ENCODE measurements at places on chromosomes 1 and 21.

DNA sequence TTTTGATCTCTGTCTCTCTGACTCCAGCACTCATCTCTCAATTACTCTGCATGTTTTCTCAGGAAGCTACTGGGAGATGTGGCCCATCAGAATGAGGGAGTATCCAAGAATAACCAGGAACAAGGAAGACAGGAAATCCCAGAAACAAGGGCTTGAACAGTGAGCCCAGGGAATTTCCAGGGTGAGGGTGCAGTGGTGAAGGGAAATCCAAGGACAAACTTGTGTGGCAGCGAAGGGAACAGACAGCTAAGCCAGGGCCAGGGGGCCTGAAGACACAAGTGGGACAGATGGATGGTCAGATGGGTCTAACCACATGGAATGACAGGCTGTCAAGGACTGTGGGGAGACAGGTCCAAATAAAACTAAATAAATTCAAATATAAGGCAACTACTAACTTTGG lies 121.8 kb upstream of the ERRFI1 start:
- DNase-seq, result no peak
- no peak overlapping the region for H3K27ac ChIP-seq
- H3K27me3 ChIP-seq, result no peaks in the 10 kb centered on the region
- no peaks in the 10 kb centered on the region for H3K4me1 ChIP-seq

GRCh38 chr1:217982331-217983050 lies 302.6 kb upstream of the RRP15 start:
- no peaks in the 10 kb centered on the region for H3K27me3 ChIP-seq
- DNase-seq, result no peak
- no peaks in the 10 kb centered on the region for H3K36me3 ChIP-seq
- no peak overlapping the region for H3K4me3 ChIP-seq
- no peak overlapping the region for H3K27ac ChIP-seq
- no peaks in the 10 kb centered on the region for H3K4me1 ChIP-seq

- no peaks in the 10 kb centered on the region for H3K27me3 ChIP-seq
- peaks cover 34% of the 10 kb centered on the region for H3K4me1 ChIP-seq
- no peak for DNase-seq
- H3K36me3 ChIP-seq, result no peaks in the 10 kb centered on the region
Measured at GRCh38 chr1:89994231-89994804, 592 bp upstream of the ZNF326 start.

DNA sequence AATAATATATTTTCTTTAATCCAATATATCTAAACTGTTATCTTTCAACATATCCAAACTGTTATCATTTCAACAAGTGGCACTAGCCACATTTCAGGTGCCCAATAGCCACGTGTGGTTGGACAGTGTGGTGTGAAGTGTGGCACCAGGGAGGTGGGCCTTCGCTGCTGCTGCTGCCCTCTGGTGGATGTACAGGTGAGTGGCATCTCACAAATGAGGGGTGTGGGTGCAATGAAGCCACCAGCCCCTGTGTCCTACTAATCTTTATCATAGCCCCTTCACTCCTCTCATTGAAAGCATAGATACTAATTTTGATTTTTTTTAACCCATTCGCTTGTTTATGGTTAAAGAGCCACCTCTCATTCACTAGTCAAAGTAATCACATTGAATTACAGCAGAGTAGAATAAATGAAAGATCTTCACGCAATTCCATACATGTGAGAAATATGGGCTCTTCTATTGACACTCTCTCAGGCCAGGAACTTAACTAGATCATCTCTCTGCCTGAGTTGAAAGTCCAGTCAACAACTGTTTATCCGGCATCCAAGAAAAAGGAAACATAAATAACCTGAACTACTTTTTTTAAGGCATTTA lies 499.2 kb downstream of the OMA1 start:
- no peaks in the 10 kb centered on the region for H3K36me3 ChIP-seq
- no peak overlapping the region for H3K27ac ChIP-seq
- no peaks in the 10 kb centered on the region for H3K4me1 ChIP-seq
- no peak overlapping the region for H3K4me3 ChIP-seq
- H3K27me3 ChIP-seq, result no peaks in the 10 kb centered on the region

- H3K4me1 ChIP-seq, result peaks cover 5% of the 10 kb centered on the region
- DNase-seq, result peak; percentile 85
- H3K27ac ChIP-seq, result no peak overlapping the region
- H3K27me3 ChIP-seq, result no peaks in the 10 kb centered on the region
- no peak overlapping the region for H3K4me3 ChIP-seq
Measured at GRCh38 chr1:24727501-24728216, 17.6 kb upstream of the CLIC4 start.

DNA sequence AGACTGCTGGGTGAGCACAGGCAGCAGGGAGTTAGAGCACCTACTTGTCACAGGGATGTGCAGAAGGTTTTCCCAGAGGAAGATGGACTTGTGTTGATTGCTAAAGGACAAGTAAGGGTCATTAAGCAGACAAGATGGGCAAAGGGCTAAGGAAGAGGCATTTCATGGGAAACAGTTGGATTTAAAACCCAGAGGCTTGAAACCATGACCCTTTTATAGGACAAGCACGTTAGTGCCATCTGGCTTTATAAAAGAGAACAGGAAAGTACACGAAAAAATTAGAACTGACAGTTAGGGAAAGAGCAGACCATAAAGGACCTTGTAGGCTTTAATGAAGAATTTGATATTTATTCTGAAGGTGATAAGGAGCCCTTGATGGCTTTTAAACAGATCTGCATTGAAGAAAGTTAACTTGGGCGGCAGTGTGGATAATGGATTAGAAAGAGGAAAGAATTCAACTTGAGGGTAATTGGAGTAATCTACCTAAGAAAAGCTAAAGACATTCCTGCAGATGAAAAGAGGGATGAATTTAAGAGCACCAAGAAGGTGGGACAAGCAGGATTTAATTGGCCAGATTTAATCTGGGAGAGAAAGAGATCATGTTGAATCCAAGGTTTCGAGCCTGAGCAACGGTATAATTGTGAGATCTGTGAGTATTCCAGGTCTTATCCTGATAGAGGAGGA lies 68.6 kb downstream of the ZC3H11B start:
- H3K4me3 ChIP-seq, result no peak overlapping the region
- H3K27ac ChIP-seq, result no peak overlapping the region
- DNase-seq, result peak; percentile 27
- no peaks in the 10 kb centered on the region for H3K36me3 ChIP-seq
- no peaks in the 10 kb centered on the region for H3K27me3 ChIP-seq

DNA sequence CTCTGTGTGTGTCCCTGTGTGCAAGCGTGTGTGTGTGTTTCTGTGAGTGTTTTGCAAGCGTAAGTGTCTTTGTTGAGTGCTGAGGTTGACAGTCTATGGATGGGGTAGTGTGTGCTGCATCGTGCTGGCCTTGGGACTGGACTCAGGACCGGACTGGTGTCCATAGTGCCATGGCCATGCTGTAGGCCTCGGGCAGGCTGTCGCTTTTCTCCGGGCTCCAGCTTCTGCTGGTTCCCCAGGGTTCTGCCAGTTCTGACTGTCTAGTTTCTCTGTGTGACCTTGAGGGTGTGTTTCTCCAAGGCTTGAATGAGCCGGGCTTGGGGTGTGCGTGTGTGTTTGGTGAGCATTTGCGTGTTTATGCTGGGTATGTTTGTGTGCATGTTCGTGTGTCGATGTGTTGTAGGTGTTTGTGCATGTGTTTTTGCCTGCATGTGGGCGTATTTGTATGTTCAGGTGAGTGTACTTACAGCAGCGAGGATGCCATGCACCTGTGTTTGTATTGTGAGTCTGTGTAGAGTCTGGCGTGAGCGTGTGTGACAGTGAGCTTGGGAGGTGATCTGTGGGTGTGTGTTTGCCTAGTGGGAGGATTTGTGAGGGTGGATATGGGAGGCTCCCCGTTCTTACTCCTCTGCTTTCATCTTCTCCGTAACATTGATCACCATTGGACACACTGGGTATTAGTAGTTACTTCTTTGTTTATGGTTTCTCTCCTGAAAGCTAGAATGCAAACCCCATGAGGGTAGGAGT lies 51.7 kb upstream of the POU3F1 start:
- no peaks in the 10 kb centered on the region for H3K36me3 ChIP-seq
- H3K27ac ChIP-seq, result no peak overlapping the region
- no peaks in the 10 kb centered on the region for H3K4me1 ChIP-seq
- no peak overlapping the region for H3K4me3 ChIP-seq
- no peaks in the 10 kb centered on the region for H3K27me3 ChIP-seq
- DNase-seq, result no peak

DNA sequence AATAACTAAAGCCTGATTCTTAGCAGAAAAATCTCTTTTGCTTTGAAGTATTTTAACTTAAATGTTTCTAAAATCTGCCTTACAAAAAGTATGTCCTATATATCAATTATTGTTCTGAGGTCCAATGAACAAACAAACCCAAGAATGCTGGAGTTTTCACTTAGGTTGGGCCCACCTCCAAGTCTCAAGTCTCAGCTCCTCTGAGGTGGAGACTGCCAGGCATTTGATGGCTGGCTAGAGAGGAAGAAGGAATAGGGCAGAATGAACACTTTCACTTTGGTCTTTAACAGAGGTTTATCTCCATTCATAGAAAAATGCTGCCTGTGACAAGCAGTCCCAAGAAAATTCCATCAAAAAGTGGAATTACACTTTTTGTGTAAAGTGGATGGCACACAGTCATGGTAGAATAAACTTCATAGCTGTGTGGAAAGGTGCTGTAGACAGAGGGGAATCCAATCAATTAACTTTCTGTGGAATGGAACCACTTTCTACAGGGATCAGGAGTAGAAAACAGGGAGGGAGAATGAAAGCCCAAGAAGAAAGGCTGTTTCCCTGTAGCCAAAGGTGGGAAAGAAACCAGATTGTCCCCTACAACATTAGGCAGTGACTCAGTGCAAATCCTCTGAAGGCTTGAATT lies 349.4 kb upstream of the RUNX1 start:
- H3K27ac ChIP-seq, result no peak overlapping the region
- peaks cover 92% of the 10 kb centered on the region for H3K27me3 ChIP-seq
- DNase-seq, result no peak
- no peak overlapping the region for H3K4me3 ChIP-seq
- no peaks in the 10 kb centered on the region for H3K4me1 ChIP-seq

- H3K36me3 ChIP-seq, result no peaks in the 10 kb centered on the region
- H3K4me3 ChIP-seq, result no peak overlapping the region
- peaks cover 14% of the 10 kb centered on the region for H3K4me1 ChIP-seq
- DNase-seq, result no peak
- no peak overlapping the region for H3K27ac ChIP-seq
Measured at GRCh38 chr1:13830170-13830569, 130.2 kb downstream of the PRDM2 start.

DNA sequence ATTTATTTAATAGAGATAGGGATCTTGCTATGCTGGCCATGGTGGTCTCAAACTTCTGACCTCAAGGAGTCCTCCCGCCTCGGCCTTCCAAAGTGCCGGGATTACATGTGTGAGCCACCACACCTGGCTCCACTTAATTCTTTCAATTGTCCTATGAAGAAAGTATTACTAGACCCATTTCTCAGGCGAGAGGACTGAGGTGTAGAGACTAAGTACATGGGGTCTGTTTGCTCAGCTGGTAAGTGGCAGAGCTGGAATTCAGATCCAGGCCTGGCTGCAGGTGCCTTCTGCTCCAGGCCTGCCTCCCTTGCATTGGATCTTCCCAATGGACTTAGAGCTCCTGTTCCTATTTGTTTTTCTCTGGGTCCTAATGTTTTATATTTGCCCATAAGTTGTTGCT lies 55.5 kb downstream of the HTR6 start:
- no peaks in the 10 kb centered on the region for H3K36me3 ChIP-seq
- H3K27me3 ChIP-seq, result no peaks in the 10 kb centered on the region
- no peak overlapping the region for H3K4me3 ChIP-seq
- H3K4me1 ChIP-seq, result no peaks in the 10 kb centered on the region
- no peak overlapping the region for H3K27ac ChIP-seq

DNA sequence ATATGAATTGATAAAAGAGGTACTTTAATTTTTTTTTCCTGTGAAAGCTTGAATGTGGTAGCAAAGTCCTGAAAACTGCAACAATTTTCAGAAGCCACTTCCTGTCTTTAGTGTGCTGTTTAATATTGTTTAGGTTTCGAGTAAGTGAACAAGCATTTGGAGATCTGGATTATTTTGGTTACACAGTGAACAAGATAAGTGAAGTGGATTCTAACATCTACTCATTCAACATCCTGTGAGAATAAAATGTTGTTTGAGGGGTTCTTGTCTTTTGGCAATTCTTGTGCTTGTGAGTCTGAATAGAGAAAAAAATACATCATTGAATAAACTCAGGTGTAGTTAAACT lies 35.2 kb upstream of the PLA2G4A start:
- H3K36me3 ChIP-seq, result no peaks in the 10 kb centered on the region
- no peak for DNase-seq
- no peak overlapping the region for H3K27ac ChIP-seq
- H3K4me3 ChIP-seq, result no peak overlapping the region

Measured in cardiac muscle cell (in vitro differentiated cells and primary cell).